Right ventricle myocardium superior (tissue), 1 donor: ENCODE measurements at places on chromosomes 12 and 14. TPM values are rescaled to one million over a fixed set of nuclear protein-coding genes. Genes with fewer than 3 reads are reported as not detected.

- DNase-seq: no peak
Measured at GRCh38 chr14:20690848-20691640, 2.5 kb downstream of the ANG start.

- DNase-seq: no peak
Measured at GRCh38 chr12:99711246-99711645, 63.7 kb downstream of the GARIN6 start.

GRCh38 chr12:26799741-26800140, 33.3 kb downstream of the ITPR2 start:
- no peak for DNase-seq

- no peak for DNase-seq
Measured at GRCh38 chr14:93936245-93936644, 9.1 kb downstream of the FAM181A start.

DNA sequence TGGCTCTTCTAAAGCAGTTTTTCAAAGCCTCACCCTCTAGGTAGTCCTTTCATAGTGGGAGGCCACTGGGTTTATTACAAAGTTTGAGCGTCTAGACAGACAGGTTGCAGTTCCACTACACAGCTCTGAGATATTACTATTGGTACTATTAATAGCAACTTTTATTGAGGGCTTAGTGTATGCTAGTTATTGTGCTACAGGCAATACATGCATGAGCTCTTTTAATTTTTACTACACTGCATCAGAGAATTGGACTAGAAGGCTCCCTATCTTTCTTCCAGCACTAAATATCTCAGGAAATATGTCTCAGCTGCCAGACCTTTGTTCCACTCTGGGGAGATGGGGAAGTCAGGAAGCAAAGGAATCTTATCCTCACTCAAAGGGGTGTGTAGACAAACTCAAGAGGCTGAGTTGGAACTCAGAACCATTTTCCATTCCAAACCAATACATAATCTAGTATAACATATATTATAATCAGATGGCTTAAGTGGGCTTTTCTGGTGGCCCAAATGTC, 161.8 kb upstream of the SLC38A2 start:
- no peak for DNase-seq

KRT6A gene
- total RNA-seq: not detected

GYS2 gene
- not detected for total RNA-seq

COX14 gene
- total RNA-seq: 243 TPM
